ENCODE measurements at places on chromosomes 1 and 21.

DNA sequence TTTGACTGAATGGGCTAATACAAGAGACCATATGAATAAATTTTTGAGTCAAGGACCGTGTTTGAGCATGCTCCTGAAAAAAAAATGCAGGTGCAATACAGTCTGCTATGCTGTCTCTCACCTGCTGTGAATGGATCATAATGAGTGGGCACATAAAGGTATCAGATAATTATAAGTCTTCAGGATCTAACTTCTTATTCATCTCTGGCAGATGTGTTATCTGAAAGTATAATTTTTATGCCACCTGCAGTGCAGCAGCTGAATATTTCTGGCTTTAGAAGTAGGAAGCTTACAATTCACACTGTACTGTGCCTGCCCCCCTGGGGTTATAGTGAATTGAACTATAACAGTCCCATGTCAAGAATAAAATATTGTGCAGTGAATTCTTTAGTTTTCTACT is 333.3 kb downstream of the MRPL39 start:
- DNase-seq, result no peak

DNA sequence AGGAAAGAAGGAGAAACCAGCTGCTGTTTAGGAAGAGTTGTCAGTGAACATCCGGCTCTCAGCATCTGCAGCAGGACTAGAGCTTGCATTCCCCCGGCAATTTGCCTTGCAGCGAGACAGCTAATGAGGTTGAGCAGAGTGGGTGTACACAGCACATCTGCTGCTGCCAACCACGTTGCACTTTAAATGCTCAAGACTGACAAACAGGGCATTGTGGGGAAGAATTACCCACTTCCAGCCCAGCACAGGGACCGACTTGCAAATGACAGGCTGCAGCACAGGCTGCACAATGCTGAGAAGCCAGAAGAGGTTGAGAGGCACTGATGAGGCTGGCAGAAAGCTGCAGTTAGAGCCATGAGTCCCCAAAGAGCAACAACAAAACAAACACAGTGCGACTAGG is 47.5 kb upstream of the PLA2G2C start:
- no peak for DNase-seq

- no peak for DNase-seq
Observed at GRCh38 chr1:85957760-85958159, 198.8 kb downstream of the COL24A1 start.

DNA sequence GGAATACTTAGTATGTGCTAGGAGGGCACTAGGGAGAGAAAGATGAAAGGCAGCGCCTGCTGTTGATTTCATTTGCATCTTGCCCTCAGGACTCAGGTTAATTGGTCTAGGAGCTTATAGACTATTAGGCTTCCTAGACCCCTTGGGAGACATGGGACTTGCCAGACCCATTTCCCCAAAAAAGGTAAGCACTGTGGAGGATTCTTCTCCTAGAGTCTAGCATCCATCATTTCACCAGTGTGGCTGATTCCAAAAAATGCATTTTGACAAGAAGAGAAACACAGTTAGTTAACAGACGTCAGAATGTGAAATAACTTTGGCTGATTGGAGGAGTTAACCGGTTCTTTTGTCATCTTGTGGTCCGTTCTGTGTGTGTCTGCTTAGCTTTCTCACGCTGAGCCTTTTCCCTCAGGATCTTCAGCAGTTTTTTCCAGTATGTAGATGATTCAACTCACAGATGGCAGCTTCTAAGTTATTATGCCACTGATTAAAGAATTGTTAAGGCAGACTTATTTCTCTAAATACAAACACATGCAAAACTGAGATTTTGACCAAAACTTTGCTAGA is 108.8 kb downstream of the KIF26B start:
- DNase-seq, result peak; percentile 77

DNA sequence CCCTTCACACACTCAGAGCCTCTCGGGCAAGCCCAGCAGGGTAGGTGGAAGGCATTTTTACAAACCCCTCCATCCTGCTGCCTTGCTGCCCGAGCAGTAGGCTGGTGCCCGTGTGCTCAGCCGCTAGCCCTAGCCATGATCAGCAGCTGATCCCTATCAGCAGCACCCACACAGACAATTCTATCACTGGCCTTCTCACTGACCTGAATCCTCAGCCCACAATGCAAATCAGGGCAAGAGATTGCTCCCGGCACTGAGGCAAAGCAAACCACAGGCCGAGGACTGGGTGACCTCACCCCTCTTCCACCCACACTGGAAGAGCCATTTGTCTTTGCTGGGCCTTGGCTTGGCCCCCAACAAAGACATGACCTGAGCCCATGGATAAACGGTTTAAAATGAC is 895 bp upstream of the PDZK1 start:
- no peak for DNase-seq

DNA sequence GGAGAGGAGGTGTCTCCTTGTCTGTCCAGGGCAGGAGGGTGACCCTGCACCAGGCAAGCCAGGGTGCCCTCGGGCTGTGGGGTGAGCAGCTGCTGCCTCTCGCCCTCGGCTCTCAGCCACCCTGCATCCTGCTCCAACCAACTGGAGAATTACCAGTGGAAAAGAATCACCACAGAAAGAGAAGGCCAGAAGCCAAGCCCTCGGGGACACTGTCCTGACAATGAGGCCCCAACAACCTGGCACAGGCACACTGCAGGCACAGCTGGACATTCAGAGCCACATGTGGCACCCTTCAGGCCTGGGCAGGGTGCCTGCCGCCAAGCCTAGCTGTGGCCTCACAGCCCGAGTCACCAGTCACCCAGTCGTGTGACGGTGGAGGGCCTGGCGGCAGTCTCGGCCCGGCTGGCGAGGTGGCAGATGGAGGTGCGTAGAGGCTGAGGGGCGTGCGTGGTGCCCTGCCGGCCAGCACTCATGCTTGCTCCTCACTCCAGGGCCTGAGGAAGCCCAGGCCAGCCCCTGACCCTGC is 12.0 kb downstream of the MEGF6 start:
- peak; percentile 18 for DNase-seq

GRCh38 chr1:171727778-171728177 is 14.1 kb downstream of the VAMP4 start:
- DNase-seq, result no peak

- DNase-seq, result no peak
Observed at GRCh38 chr1:154191990-154192461, at the start of gene TPM3. Gene TPM3 (minus strand): TSS chr1:154192100. CDS start chr1:154192018, 82 bp downstream.

DNA sequence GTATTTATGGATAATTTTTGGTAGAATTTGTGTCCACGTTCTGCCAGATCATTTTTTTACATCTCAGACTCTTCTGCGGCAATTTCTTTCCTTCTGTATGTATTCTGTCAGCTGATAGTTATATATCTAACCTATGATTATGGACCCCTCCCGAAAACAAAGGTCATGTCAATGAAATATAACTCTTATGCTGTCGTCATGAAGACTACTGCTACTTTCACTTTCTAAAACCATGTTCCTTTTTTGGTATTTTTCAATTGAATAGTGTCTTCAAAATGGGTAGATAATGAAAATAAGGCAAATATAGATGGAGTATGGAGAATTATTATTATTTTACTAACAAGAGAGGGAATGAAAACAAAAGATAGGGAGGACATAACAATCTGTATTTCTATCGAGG is 3.2 kb downstream of the ANGPTL1 start:
- DNase-seq, result no peak

DNA sequence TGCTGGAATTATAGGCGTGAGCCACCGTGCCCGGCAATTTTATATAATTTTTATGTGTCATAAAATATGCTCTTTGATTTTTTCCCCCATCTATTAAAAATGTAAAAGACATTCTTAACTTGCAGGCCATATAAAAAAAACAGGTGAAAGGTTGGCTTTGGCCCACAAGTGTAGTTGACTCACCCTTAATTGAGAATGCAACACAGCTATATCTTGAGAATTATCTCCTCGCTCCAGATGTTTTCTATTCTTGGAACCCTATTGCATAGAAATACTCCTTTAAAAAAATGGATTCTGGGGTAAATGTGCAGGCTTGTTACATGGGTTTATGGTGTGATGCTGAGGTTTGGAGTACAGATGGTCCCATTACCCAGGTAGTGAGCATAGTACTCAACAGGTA is 112.0 kb downstream of the ST3GAL3 start:
- no peak for DNase-seq

- DNase-seq, result no peak
Observed at GRCh38 chr1:204406621-204407020, 5.0 kb downstream of the PPP1R15B start.

DNA sequence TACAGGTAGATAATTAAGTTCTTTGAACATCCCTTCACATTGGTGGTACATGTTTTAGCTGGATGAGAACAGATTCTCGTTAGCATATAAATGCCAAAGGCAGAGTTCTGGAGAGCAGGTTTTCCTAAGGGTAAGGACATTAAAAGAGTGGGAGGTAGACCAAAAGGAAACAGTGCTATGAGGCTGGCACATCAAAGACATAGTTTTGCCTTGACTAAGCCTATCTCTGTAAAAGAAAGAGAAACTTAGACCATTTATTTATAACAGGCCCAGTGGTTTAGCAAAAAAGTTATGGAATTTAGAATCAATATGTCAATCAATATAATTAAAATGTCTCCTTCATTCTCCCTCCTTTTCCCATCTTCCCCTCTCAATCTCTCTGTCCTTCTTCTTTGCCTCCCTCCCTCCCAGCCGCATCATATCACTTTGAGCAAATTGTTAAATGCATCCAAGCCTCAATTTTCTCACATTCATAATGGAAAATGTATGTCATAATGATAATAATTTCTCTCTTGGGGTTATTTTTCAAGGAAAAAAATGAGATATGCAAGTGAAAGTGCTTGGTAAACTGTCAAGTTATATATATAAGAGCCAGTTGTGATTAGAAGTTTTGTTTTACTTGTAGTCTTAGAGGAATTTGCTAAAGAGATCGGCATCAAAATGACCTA is 209.9 kb upstream of the SGIP1 start:
- no peak for DNase-seq

GRCh38 chr1:8200317-8201115 is 117.4 kb upstream of the SLC45A1 start:
- DNase-seq, result no peak

GRCh38 chr1:96596226-96596922 is 125.2 kb upstream of the PTBP2 start:
- DNase-seq, result peak; percentile 13

GRCh38 chr1:41812051-41812450 is 106.7 kb downstream of the HIVEP3 start:
- DNase-seq, result peak; percentile 57

GRCh38 chr21:44294391-44295162 is 5.3 kb upstream of the PFKL start:
- peak; percentile 53 for DNase-seq

DNA sequence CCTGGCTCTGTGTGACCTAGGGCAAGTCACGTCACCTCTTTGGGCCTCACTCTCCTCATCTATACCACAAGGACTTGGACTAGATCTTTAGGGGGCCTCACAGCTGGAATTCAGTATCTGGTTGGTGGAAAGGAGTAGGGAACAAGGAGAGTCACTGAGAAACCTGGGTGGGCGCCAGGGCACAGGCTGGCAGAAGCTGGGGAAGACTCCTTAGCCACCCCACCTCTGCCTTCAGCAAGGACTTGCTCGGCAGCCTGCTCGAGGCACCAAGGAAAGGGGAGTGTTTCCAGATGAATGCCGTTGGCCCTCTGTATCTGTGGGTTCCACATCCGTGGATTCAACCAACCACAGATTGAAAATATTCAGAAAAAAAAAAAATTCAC is 1.2 kb upstream of the OPTC start:
- DNase-seq, result no peak

GRCh38 chr1:170410401-170411166 is 121.4 kb upstream of the GORAB start:
- peak; percentile 72 for DNase-seq

GRCh38 chr1:50342525-50342924 is 80.7 kb downstream of the DMRTA2 start:
- DNase-seq, result no peak

- no peak for DNase-seq
Observed at GRCh38 chr1:172176206-172176605, 244.3 kb upstream of the C1orf105 start.

DNA sequence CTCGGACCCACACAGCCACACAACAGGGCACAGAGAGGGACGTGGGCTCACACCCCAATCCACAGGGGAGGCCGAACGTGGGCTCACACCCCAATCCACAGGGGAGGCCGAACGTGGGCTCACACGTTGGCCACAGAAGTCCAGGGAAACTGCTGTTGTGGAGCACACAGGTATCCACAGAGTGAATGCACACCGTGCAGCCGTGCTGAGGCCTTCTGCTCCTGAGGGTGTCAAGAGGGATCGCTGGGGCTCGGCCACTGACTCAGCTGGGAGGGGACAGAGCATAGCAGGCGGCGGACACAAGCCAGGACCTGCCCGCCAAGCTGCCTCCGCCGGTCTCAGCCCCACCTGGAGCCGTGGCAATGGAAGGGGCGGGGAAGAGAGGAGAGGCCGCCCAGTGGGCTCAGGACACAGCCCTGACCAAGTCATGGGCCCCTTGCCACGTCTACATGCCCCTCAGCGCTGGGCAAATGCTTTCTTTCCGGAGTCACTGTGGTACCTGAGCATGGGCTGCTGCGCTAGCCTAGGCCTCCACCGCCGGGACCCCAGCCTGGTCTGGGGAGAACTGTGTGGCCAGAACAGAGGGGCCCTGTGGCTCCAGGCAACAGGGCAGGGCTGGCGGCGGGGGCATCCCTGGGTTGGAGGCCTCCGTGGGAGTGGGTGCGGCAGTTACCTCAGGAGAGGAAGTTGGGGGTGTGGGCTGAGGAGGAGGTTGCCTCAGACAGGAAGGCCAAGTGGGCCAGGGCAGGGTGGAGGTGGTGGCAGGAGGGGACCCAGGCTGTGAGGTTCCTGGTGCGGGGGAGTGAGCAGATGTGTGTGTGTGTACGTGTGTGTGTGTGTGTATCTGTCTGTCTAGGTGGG is 1.2 kb downstream of the SYTL1 start:
- no peak for DNase-seq

- DNase-seq, result no peak
Observed at GRCh38 chr1:30632481-30632880, 90.9 kb downstream of the MATN1 start.

DNA sequence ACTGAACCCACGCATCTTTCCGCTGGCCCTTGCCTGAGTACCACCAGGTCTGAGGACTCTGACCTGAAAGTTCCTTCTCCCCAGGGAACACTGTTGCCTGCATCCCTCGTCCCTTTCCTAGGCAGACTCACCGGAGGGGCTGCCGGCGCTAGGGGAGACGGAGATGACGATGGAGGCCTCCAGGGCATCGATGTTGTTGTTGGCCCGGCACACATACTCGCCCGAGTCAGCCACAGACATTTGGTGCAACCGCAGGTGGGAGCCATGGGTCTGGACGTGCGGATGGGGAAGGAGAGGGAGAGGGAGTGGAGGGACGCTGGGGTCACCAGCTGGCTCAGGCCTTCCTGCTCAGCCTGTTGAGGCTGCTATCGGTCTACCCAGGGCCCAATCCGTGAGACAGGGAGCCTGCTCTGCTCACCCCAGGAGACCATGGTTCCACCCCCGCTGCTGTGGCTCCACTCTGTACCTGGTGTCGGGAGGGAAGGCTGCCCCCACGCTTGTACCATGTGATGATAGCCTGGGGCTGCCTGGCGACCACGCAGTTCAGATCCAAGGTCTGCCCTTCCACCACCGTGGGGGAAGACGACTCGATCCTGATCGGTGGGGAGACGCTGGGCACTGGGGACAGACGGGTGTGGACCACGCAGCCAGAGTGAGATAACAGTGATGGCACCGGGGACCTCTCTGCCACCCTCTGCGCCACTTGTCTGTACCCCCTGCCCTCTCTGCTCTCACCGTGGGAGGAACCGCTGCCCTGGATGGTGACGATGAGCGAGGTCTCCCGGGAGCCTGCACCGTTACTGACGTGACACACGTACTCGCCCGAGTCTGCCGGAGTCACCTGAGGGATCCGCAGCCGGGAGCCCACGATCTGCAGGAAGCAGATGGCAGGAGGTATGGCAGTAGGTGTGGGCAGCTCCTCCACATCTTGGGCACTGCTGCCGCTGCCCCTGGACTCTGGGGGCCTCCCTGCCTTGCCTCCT is 35.4 kb downstream of the LDLRAD2 start:
- no peak for DNase-seq

GRCh38 chr1:20152599-20152930 is 13.4 kb downstream of the PLA2G2F start:
- DNase-seq, result no peak
